Subcutaneous preadipocyte (primary cell): ENCODE measurements at places on chromosomes 4 and X. TPM values are rescaled to one million over a fixed set of nuclear protein-coding genes. Genes with fewer than 3 reads are reported as not detected.

ZCCHC13 gene
- not detected in 2 replicates for total RNA-seq

INPP4B gene
- 4.4 and 20.5 TPM in 2 replicates for total RNA-seq

CMC4 gene
- 7.0 and 7.6 TPM in 2 replicates for total RNA-seq

KIT gene
- total RNA-seq, result 0.73 and 0.78 TPM in 2 replicates
